Activated CD4-positive, alpha-beta T cell treated with anti-CD3 and anti-CD28 coated beads, Interleukin-2, amount 10 ng/mL, durations not matched to agents 7 days and 5 days (primary cell): ENCODE measurements at places on chromosomes 7 and 10. TPM values are rescaled to one million over a fixed set of nuclear protein-coding genes. Genes with fewer than 3 reads are reported as not detected.

GRCh38 chr7:130975731-130976130 lies 241.7 kb upstream of the KLF14 start:
- H3K27me3 ChIP-seq = no peaks in the 10 kb centered on the region
- no peak for DNase-seq
- no peak overlapping the region for H3K27ac ChIP-seq
- peaks cover 45% of the 10 kb centered on the region for H3K36me3 ChIP-seq

DNA sequence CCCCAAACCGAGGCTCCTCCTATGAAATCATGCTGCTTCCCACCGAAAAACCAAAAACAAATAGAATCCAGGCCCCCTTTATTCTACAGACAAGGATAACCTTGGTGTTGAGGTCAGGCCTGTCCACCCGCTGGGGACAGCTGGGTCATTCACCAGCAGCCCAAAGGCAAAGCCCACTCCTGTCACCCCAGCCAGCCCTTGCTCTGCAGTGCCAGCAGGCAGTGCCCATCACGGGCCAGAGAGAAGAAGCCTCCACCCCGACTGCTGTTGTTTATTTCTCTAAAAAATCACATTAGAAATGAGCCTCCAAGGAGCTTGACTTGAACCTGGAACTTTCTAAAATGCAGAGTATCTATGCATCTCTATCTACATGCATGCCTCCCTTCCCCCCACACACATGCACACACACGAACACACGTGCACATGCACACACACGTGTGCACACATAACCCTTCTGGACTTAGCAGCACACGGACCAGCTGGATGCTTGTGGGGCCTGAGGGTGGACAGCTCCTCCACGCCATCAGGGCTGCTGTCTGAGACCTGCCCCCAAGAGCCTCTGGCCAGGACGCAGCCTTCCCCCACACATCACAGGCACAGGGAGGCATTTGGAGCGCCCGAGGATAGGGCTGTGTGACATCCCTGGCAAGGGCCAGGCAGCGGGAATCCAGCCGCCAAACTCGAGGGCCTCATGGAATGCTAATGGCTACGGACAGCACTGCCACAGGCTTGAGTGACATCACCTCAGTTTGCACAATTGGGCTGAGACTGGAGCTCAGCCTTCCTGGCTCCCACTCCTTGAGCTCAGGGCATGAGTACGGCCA lies 22.8 kb downstream of the PRKAG2 start:
- no peak overlapping the region for H3K4me3 ChIP-seq
- no peak for DNase-seq
- no peaks in the 10 kb centered on the region for H3K27me3 ChIP-seq
- H3K36me3 ChIP-seq = no peaks in the 10 kb centered on the region

- DNase-seq = no peak
- H3K27ac ChIP-seq = no peak overlapping the region
- H3K4me3 ChIP-seq = no peak overlapping the region
These were observed 18.9 kb upstream of the PRKAR2B start for GRCh38 chr7:107025449-107026103.

DNA sequence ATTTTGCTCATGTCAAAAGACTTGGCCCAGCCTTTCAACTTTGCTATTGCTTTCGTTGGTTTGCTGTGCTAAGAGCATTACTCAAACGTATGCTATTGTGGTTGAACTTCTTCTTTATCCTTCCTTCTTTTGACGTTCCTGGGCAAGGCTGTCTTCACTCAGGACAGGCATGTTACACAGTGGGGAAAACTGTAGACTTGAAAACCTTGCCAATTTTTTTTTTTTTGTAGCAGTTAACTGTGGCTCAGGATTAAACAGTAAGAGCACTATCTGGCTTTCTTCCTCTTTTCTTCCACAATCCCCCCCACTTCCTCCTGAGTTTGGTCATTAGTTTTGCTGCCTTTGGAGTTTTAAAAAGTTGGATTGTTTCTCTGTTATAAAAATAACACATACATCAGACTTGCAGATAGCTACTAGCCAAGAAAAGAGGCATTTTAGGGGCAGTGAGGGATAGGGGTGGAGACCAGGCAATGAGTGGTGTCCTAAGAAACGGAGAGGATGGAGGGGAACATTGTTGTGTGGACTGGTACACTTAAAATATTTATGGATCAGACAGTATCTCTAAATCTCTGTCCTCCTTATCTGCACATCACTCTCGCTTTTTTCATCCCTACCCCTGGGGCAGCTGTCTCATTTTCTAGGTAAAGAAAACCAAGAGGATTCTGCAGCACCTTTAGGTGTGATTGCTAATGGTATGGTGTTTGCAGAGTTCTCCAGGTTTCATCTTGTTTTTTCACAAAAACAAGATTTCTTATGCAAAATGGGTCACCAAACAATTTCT lies 181.7 kb downstream of the LRMDA start:
- no peaks in the 10 kb centered on the region for H3K36me3 ChIP-seq
- peaks cover 5% of the 10 kb centered on the region for H3K27me3 ChIP-seq
- no peak for DNase-seq
- H3K4me3 ChIP-seq = no peak overlapping the region

GRCh38 chr7:24227068-24227467 lies 56.9 kb upstream of the NPY start:
- no peak overlapping the region for H3K4me3 ChIP-seq
- no peaks in the 10 kb centered on the region for H3K36me3 ChIP-seq
- peaks cover 16% of the 10 kb centered on the region for H3K4me1 ChIP-seq
- H3K27ac ChIP-seq = no peak overlapping the region

GRCh38 chr7:109782806-109783205 lies 1213.1 kb downstream of the DNAJB9 start:
- no peaks in the 10 kb centered on the region for H3K4me1 ChIP-seq
- H3K36me3 ChIP-seq = no peaks in the 10 kb centered on the region
- no peak for DNase-seq
- no peak overlapping the region for H3K27ac ChIP-seq
- no peak overlapping the region for H3K4me3 ChIP-seq

GRCh38 chr7:158239290-158239981 lies 348.2 kb downstream of the PTPRN2 start:
- H3K27ac ChIP-seq = no peak overlapping the region
- H3K4me1 ChIP-seq = no peaks in the 10 kb centered on the region
- DNase-seq = no peak
- H3K27me3 ChIP-seq = no peaks in the 10 kb centered on the region

DNA sequence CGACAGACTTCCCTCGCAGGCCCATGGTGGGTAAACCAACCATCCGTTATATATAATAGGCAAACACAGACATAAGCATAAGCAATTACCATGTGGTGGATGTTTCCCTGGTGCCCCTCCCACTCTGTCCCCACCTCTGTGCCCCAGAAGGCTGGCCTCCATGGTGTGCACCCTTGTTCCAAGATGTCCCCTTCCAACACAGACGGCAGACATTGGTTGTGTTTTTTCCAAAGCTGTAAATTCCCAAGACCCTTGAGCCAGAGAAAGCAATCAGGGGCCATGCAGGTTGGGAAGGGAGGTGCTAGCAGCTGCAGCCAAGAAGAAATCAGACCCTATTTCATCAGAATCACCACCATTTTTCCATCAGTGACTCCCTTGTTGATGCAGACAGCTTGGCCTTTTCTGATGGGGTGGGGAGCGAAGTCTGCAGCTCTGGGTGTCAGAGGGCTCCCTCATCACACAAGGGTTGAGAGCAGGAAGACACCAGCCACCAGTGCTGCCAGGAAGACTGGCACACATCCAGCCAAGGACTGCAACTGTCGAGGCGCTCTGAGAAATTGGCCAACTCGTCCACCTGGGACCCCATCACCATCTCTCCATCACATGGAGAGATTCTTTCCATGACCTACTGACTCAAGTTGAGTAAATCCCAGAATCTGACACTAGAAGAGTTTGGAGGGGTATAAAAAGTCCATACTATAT lies 86.8 kb upstream of the CHST15 start:
- H3K4me3 ChIP-seq = no peak overlapping the region
- H3K36me3 ChIP-seq = no peaks in the 10 kb centered on the region
- peaks cover 5% of the 10 kb centered on the region for H3K27me3 ChIP-seq
- no peak overlapping the region for H3K27ac ChIP-seq
- DNase-seq = no peak

- peak overlapping the region; percentile 78 for H3K27ac ChIP-seq
- peaks cover 23% of the 10 kb centered on the region for H3K36me3 ChIP-seq
- no peak overlapping the region for H3K4me3 ChIP-seq
These were observed 97.8 kb downstream of the HIPK2 start for GRCh38 chr7:139679731-139680594.

GRCh38 chr10:47035819-47036337 lies 124.7 kb downstream of the PTPN20 start:
- no peaks in the 10 kb centered on the region for H3K4me1 ChIP-seq
- no peaks in the 10 kb centered on the region for H3K36me3 ChIP-seq
- no peaks in the 10 kb centered on the region for H3K27me3 ChIP-seq
- H3K4me3 ChIP-seq = no peak overlapping the region
- DNase-seq = no peak

DNA sequence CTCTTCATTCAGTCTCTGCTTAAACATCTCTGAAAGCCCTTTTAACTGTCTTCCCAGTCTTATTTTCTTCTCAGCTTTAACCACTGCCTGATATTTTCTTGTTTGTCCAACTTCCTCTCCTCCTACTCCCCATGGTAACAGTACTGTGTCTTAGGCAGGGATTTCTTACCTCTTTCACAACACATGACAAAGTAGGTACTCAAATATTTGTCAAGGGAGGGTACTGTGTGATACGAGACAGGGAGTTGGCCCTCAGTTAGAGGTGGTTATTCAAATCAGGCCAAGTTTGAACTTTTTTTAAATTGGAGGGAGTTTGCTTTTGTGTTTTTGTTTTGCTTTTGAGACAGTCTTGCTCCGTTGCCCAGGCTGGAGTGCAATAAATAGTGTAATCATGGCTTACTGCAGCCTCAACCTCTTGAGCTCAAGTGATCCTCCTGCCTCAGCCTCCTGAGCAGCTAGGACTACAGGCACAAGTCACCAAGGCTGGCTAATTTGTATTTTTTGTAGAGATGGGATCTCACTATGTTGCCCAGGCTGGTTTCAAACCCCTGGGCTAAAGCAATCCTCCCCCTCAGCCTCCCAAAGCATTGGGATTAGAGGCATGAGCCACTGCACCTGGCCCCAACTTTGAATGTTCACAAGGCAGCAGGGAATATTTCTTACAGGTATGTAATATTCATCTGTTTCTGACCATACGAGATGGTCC lies 2.5 kb upstream of the KPNA7 start:
- no peaks in the 10 kb centered on the region for H3K36me3 ChIP-seq
- no peak for DNase-seq
- H3K27me3 ChIP-seq = peaks cover 5% of the 10 kb centered on the region
- H3K4me3 ChIP-seq = no peak overlapping the region

GRCh38 chr7:55073051-55073511 lies 54.3 kb downstream of the EGFR start:
- no peak overlapping the region for H3K27ac ChIP-seq
- no peak for DNase-seq
- H3K27me3 ChIP-seq = peaks cover 19% of the 10 kb centered on the region

DNA sequence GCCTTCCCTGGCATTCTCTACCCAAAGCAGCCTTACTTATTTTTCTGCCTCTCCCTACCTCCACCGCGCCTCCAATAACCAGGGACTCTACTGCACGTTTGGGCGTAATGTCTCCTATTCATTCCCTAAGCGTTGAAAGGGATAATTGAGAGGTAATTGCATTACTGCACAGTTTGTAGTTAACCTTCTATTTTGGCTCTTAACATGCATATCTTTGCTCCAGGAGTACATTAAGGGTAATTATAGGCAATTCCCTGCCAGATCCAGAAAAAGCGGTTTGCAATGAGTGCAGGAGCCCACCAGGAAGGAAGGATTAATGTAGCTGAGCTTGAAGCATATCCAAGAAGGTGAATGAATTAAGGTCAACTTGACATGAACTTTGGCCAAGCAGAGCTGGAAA lies 558.4 kb downstream of the TYW1 start:
- H3K27me3 ChIP-seq = no peaks in the 10 kb centered on the region
- no peak for DNase-seq
- no peaks in the 10 kb centered on the region for H3K36me3 ChIP-seq
- no peaks in the 10 kb centered on the region for H3K4me1 ChIP-seq
- no peak overlapping the region for H3K27ac ChIP-seq

DNA sequence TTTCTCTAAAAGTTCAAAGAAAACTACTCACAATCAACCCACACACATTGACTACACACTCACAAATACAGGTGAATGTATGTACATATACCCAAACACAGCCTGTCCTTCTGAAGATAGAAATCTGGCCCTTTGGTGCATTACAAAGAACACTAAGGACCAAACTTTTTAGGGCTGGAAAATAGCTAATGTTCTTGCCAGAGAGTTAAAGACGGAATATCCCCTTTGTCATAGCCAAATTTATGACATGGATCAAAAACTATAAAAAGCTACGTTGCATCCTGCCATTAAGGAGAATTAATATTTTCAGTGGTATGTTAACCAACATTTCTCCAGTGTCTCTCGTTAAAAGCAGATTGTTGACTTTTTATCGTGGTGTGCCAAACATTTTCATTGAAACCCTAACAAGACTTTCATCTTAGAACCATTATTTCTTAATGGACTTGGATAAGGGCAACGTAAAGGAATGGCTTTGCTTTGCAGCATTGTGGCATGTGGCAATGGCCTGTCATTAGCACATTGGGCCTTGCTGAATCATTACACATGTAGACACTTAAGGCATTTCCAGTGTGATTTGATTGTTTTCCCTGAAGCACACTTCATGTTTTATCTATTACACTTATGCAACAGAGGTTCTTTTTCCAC lies 150.9 kb upstream of the MEOX2 start:
- no peak overlapping the region for H3K27ac ChIP-seq
- no peaks in the 10 kb centered on the region for H3K4me1 ChIP-seq
- DNase-seq = no peak
- H3K27me3 ChIP-seq = no peaks in the 10 kb centered on the region
- H3K4me3 ChIP-seq = no peak overlapping the region
- no peaks in the 10 kb centered on the region for H3K36me3 ChIP-seq

GRCh38 chr7:46100521-46100920 lies 179.4 kb upstream of the IGFBP3 start:
- H3K27me3 ChIP-seq = no peaks in the 10 kb centered on the region
- H3K4me3 ChIP-seq = no peak overlapping the region
- DNase-seq = no peak
- no peak overlapping the region for H3K27ac ChIP-seq
- no peaks in the 10 kb centered on the region for H3K4me1 ChIP-seq
- H3K36me3 ChIP-seq = no peaks in the 10 kb centered on the region

DNA sequence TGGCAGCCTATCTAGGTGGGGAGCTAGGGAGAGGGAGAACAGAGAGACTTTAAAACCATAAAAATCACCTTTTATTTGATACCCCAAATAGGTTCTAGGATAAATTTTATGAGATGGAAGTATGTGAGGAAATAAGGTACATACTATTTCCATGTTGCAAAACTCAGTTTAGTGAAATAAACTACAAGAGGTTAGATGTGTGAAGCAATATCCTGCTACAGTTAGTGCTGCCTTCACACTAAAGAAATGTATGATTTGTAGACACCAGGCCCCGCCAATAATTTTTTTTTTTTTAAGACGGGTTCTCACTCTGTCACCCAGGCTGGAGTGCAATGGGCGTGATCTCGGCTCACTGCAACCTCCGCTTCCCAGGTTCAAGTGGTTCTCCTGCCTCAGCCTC lies 34.4 kb upstream of the RSBN1L start:
- no peaks in the 10 kb centered on the region for H3K4me1 ChIP-seq
- H3K36me3 ChIP-seq = no peaks in the 10 kb centered on the region
- H3K27me3 ChIP-seq = peaks cover 2% of the 10 kb centered on the region

The LIPJ gene
- total RNA-seq = not detected

The INSYN2A gene
- not detected for total RNA-seq

The C10orf143 gene
- total RNA-seq = 5.5 TPM

The BAMBI gene
- total RNA-seq = not detected

The GIMAP7 gene
- total RNA-seq = 244 TPM

The TMEM225B gene
- 1.2 TPM for total RNA-seq

The ADRA2A gene
- total RNA-seq = not detected

The HOXA1 gene
- total RNA-seq = 0.22 TPM

The TFR2 gene
- 9.8 TPM for total RNA-seq

The WIPF3 gene
- not detected for total RNA-seq

The SPAG6 gene
- 0.57 TPM for total RNA-seq

The GRM3 gene
- not detected for total RNA-seq
